Stimulated activated naive CD8-positive, alpha-beta T cell treated with anti-CD3 and anti-CD28 coated beads, Interleukin-15, amount 100 ng/mL, for 72 hours (primary cell): ENCODE measurements at places on chromosomes 4 and X.

- no peak for DNase-seq
Measured at GRCh38 chr4:15668566-15669435, 12.8 kb upstream of the FAM200B start.

- no peak for DNase-seq
Measured at GRCh38 chrX:75151827-75152592, 4.1 kb downstream of the ABCB7 start.

DNA sequence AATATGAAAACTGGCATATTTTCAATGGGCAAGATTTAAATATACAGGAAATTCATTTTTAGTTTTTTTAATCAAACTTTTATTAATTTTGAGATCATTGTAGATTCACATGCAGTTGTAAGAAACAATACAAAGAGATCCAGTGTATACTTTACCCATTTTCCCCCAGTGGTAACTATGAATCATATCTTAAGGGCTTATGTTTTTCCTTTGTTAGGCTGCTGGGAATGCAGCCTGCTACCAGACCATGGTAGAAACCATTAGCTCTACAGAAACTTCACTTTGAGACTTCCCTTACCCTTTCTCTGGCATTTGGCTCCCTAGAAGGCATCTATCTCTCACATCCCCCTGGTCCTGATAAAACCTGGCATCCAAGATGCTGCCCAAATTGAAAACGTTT, 147.6 kb upstream of the EOLA2 start:
- no peak for DNase-seq

DNA sequence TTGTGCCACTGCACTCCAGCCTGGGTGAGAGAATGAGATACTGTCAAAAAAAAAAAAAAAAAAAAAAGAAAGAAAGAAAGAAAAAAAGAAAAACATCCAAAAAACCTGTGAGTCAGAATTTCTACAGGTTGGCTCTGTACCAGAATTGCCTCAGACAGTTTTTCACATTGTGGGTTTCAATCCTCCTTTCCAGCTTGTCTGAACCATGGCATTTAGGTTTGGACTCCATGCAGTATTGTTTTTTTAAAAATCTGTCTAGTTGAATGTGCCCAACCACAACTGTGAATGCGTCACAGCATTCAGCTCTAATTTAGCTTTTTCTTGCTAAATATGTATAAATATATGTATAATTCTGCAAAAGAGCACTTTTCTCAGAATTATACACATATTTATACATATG, 31.4 kb upstream of the ARSH start:
- DNase-seq = no peak

DNA sequence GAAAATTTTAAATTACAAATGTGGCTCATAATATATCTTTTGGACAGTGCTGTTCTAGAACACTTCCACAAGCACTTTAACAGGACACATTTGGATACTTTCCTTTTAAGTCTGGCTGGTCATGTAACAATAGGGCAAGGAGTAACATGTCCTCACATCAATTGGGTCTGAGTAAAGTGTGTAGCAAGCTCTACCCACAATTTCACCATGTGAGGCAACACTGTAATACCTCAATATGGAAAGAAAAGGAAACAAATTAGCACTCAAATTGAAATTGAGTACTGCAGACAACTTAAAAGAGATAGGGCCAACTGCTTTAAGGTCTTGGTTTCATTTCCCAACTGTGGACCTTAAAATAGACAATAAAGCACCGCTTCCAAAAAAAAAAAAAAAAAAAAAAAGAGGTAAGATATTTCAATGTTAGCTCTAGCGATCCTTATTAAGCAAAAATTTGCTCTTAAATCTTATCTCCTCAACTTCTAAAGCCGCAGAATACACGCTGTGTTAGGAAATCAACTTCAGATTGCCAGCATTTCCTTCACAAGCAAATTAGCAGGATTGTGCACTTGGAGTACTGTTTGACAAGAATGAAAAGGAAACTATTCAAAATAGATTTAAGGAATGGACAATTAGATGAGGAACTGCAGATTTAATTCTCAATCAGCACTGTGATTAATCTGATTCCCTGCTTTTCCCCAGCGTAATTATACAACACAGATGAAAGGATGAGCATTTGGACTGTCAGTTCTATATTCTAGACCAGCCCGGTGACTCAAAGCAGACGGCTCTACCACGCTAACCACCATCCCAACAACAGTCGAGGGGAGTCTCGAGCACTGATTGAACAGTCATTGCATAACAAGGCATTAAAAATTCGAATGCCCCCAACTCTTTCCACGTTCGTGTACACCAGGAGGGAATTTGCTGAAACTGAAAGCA, 1.6 kb downstream of the CASK start:
- DNase-seq = peak; percentile 50

- DNase-seq = no peak
Measured at GRCh38 chr4:110501826-110502225, 25.9 kb downstream of the ENPEP start.

- no peak for DNase-seq
Measured at GRCh38 chr4:66569228-66569627, 898.9 kb upstream of the EPHA5 start.
